ENCODE measurements at places on chromosomes 4 and X.
A peak's percentile ranks its signal among the peaks of the same experiment; 100 is the strongest.

- no peak for DNase-seq
These were observed 1.2 kb downstream of the PRKX start for GRCh38 chrX:3712051-3712869.

DNA sequence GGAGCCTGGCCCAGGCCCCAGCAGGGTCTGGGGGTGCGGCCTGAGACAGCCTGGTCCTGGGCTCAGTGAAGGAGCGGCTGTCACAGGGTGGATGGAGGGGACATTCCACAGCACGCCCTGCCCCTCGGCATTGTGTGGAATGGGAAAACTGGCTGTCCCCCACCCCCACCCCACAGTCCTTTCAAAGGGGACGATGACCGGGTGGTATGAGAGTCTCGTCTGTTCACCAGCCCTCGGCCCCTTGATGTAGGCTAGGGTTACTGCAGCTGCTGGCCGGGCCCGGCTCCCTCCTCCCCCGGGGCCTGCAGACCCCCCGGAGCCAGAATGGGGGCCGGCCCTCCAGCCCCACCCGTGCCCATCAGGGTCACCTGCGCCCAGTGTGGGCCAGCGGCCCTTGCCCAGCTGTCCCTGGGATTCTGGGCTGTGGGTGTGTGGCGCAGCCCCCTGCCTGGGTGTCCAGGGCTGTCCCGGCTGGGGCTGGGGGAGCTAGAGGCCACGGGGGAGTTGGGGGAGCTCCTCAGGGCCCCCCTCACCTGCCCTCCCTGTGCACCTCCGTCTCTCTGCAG is 11.7 kb downstream of the FGFRL1 start:
- no peak for DNase-seq

GRCh38 chr4:99301376-99302164 is 10.8 kb upstream of the ADH1A start:
- no peak for DNase-seq

- DNase-seq = no peak
These were observed 32.9 kb upstream of the VEGFC start for GRCh38 chr4:176825586-176825985.

- DNase-seq = no peak
These were observed 652.9 kb upstream of the IGFBP7 start for GRCh38 chr4:57763070-57763469.

DNA sequence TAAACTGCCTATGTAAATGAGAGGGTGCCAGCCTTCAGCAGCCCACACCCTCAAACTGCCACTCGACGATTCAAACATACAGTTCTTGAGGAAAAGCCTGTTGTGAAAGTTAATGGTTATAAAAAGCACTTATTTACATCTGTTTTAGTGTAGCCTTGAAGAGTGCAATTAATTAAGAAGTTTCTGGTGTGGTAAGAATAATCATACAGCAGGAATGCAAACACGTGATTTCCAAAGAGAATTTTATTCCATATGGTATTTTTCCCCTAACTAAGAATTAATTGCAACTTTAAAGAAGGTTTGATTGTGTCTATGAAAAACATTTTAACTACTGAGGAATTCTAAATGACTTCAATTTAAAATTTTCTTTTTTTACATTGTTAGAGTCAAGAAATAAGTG is 176.3 kb upstream of the PITX2 start:
- no peak for DNase-seq

DNA sequence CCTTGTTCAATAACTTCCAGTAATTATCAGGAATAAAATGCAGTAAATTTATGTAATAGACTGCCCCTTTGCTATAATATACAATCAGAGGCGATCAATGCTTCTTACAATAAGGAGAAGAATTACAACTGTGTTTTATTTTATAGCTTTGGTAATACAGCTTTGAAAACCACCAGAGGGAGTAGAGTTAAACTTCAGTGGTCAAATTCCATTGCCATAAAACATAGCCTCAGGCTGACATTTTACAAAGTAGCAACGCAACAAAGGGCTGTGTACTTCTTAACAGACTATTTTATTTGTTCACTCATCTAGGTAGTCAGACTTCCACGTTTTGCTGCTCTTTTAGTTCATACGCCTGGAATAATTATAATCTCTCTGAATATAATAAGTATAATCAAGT is 58.5 kb downstream of the TEX13C start:
- DNase-seq = no peak

- no peak for DNase-seq
These were observed 53.9 kb downstream of the BCOR start for GRCh38 chrX:40043895-40044294.

- DNase-seq = no peak
These were observed 363.4 kb downstream of the DMD start for GRCh38 chrX:32847921-32848320.

- DNase-seq = no peak
These were observed 63.2 kb upstream of the FAM47B start for GRCh38 chrX:34879346-34879745.

DNA sequence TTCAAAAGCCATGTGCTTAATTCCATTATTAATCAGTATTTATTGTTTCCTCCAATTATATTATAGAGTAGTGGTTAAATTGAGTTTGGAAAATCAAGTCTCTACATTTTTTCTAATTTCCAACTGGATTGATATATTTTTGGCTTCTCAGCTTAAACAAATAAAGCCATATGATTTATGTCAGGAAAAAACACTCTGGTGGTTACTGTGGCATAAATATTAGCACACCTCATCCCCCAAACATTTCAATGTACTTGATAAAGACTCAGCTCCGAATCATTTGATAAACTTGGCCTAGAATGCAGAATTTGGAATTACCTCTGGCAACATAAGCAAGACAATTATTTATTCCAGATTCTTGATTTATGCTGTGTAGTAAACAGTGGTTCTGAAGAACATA is 2313.8 kb downstream of the ARAP2 start:
- no peak for DNase-seq

DNA sequence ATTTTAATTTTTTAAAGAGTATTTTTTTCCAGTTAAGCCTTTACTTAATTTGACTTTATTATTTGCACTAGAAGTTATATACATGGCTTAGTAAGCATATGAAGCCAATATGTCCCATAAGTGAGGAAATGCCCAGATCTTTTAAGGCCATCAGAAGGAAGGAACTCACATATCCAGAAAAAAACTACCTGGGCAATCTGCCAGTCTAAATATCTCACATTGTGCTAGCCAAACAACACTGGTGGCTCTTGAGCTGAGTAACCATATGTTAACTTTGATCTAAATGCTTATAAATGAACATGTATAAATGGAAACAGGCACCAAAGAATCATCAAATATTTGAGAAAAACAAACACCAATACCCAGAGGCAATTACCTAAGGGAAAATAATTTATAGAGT is 138.6 kb upstream of the APOOL start:
- peak; percentile 6 for DNase-seq
